ENCODE measurements at places on chromosomes 5 and 9.

DNA sequence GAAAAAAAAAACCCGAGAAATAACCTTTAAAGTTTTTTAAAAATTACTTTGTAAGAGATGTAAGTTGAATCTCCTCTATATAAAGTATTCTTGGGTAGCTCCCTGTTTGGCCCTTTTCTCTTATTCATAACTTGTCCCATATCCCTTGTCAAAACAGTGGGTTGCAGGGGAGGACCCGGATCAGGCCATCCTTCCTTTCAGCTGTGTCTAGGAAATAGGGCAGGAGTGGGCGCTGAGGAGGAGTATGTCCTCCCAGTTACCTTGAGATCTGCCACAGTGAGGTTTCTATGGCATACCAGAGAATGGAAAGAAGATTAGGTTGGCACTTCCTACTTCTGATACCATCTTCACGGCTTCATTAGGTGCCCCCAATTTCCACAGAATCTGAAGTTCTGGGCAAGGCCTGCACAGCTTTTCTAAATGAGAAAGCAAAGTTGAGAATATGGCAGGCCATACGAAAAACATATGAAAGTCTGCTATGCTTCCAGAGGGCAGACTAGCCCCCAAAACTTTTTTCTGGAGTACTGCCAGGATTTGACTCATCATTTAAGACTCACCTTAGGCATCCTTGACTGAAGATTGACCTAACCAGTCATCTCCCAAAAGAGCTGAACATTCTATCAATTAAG lies 20.3 kb downstream of the MEF2C start:
- DNase-seq, result no peak

DNA sequence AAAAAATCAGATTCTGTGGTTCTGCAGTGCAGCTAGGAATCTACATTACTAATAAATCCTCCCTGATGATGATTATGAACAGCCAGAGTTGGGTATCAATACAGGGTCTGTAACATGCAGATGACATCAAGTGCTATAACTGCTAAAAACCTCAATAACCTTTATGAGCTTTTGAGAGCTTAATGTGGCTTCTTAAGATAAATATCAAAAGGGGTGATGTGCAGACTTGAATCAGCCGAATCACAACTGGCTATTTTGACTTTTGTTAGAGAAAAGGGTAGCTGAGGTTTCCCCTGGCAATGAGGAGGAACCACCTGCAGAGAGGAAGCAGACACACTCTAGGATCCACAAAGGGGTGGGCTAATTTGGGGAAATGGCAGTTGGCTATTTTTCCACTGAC lies 30.2 kb downstream of the CAPSL start:
- DNase-seq, result no peak

DNA sequence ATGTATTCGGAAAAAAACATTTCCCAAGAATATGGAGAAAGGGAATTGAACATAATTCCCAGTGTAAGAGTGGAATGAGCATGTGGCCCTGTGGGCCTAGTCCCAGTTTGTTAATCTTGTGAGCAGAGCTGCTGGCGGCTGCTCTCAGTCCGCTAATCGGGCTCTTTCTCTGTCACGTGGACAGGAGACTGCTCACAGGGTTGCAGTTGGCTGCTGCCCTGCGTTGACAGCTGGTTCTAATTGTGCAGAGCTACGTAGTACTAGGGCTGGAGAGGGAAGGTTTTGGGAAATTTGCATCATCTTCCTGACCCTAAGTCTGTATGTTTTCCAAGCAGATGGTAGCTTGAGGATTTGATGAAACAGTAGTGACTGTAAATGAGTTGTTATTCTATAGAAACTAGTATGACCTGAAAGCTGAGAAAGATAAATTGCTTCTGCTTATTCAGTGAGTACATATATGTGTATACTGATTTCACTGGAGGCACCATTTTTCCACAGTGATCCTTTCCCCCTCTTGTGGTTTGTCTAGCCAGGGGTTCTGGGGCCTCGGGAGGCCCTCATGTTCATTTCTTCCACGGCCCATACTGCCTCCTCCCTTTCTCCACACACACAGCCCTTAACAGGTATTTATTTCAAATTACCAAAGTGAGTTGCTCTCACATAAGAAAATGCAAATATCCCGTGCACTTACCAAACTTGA lies 100.6 kb downstream of the ANGPTL2 start:
- no peak for DNase-seq

DNA sequence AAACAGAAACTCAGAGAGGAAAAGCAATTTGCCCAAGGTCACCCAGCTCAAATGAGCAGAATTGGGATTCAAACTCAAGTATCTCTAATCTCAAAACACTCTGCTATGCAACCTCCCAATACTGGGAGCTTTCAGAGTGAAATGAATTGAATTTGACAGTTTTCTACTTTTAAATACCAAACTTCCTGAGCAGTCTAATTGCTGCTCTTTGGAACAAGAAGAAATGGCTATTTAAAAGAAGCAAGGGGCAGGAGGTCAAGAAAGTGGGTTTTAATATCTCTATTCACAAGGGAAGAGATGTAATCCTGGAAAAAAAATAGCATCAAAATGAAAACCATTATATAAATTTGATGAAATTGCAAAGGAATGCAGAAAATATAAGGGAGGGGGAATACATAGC lies 142.6 kb downstream of the INSYN2B start:
- no peak for DNase-seq

- no peak for DNase-seq
Measured at GRCh38 chr9:72427801-72428200, 62.8 kb upstream of the ZFAND5 start.

GRCh38 chr9:82777366-82777765 lies 285.6 kb downstream of the RASEF start:
- no peak for DNase-seq

DNA sequence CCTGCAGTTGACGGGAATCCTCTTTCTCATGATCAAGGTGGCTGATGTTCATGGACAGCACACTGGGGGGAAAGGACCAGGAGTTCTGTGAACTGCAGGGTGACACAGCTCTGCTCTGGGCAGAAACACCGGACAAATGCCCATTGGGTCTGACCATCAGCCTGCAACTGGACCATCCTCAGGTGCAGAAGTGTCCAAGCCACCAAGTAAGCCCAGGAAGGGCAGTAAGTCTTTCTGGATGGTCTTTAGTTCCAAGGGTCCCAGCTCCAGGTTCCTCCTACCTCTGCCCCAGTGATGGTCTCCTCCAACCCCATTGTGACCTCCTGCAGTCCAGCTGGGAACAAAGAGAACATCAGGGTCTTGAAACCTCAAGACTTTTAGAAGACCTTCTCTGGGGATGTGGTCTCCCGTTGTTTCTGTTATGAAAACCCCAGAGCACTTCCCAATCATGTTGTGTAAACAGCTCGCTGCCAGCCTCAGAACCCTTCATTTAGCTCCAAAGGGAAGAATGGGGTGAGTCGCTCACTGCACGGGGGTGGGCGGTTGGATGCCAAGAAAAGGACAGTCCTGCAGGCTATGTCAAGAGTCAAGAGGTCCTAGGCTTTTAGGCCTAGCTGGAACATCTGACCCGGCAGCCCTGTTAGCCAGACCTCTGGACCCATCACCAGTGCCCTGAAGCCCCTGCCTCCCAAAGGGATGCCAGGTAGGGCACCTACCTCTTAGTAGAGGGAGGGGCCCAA lies 41.8 kb upstream of the TCF7 start:
- no peak for DNase-seq

DNA sequence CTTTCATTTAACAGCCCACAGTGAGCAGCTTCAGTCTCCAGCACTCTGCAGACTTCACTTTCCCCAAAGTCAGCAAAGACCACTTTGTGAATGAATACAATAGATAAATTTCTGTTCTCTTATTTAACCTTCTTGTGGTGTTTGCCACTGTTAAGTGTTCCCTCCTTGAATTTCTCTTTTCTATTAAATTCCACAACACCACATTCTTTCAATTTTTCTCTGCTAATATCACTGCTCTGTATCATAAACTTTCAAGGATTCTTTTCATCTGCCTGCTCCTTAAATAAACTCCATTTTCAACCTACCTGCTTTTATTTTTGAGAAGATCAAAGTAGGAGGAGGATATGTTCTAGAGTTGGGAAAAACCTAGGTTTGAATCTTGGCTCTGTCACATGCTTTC lies 739.5 kb upstream of the GRAMD2B start:
- no peak for DNase-seq

DNA sequence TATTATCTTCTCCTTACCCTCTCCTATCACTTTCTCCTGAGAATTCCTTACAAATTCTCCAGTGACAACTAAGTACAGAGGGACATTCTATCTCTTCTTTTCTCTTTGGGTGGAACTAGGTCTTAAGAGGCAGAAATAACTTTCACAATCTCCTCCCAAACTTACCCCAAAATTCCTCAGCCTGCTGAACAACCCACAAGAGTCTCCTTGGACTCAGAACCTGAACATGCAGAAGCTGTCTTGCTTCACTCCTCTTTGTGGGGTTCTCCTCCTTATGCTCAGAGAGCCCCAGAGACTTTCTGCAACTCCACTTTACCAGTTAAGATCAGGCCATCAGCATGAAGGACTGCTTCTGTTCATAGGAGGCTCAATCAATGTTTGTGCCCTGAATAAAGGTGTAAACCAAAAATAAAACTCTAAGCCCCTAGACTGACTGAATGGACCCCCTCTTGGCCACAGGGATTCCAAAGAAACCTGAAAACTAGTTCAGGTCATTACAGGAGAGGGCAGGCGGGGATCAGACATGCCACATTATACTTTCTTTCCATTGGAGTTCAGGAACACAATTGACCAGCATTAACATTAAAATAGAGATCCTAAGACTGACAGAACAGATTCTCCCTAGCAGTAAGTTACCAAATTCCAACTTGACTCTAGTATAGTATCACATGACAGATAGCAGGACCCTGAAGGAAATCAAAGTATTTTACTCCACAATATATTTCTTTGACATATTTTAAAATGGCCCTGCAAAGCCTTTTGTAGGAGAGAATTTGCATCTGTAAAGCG lies 179.7 kb upstream of the FBXL17 start:
- DNase-seq, result no peak

DNA sequence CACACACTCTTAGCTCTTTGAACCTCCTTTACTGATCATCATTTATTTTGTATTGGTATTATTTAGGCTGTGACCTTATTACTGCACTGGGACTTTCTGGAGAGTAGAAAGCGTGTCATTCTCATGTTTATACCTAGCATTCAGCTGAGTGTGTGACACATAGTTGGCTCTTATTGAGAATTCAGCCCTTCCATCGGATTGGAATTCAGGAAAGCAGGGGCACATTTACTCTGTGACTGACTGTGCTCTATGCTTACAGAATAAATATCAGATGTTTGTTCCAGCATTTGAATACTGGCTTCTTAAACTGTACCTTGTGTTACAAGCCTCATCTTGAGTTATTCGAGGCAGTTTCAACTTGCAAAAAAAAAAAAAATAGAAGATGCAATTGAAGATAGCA lies 360.9 kb upstream of the DAP start:
- DNase-seq, result no peak

- no peak for DNase-seq
Measured at GRCh38 chr5:101686536-101687157, 609.4 kb downstream of the SLCO4C1 start.

DNA sequence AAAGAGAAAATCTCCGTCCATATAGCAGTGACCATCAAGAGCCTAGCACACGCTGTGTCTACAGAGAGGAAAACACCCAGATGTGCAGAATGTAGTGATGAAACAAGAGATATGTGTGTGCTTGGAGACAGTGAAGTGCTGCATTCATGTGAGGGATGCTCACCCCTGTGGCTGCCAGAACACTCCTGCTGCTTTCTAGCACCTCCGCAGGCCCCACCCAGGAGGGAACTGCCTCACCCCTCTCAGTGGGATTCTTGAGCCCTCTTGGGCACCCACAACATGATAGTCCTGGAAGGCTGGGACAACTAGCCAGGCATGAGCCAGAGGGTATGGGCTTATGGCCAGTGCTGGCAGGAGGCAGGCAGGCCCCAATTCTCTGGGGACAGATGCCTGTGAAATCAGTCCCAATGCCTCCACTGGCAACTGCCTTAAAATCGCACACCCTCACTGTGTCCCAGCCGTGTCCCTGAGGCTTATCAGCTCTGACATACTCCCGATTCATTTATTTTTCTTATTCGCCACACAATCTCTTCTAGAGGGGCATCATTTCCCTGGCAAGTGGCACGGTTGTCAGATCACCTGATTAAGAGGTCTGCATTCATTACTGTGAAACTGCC lies 73.2 kb upstream of the FSTL4 start:
- no peak for DNase-seq

DNA sequence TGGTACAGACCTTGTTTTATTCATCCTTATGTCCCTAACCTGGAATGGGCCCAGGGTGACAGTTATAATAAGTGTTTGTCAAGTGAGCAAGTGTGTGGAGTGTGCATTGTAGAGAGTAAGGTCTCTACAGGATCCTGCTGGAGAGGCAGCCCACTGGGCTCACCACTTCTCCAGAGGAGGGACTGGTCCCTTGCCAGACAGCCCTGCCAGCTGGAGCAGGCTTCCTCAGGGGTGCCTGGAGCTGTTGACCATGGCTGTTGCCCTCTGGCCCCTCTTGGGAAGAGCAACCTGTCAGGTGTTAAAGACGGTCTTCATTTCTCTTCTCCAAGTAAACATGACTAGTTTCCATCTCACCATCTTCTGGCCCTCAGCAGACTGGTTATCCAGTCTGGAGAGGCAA lies 20.0 kb downstream of the IRF1 start:
- no peak for DNase-seq

DNA sequence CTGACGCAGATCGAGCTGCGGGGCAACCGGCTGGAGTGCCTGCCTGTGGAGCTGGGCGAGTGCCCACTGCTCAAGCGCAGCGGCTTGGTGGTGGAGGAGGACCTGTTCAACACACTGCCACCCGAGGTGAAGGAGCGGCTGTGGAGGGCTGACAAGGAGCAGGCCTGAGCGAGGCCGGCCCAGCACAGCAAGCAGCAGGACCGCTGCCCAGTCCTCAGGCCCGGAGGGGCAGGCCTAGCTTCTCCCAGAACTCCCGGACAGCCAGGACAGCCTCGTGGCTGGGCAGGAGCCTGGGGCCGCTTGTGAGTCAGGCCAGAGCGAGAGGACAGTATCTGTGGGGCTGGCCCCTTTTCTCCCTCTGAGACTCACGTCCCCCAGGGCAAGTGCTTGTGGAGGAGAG lies 4.6 kb upstream of the PHYHD1 start:
- no peak for DNase-seq

DNA sequence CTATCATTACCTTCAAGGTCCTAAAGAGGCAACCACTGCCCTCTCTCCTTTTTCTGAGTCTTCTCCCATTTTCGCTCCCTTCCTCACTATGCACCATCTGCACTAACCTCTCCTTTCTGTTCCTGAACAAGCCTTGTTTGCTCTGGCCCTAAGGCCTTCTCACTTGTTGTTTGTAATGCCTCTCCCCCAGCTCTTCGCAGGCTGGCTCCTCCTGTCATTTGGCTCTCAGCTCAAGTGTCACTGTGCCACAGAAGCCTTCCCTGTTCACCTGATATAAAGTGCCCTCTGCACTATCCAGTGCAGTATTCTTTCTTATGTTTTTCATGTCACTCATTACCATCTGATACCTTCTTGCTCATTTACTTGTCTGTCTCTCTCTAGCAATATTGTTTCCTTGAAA lies 303.7 kb downstream of the KCNN2 start:
- no peak for DNase-seq

DNA sequence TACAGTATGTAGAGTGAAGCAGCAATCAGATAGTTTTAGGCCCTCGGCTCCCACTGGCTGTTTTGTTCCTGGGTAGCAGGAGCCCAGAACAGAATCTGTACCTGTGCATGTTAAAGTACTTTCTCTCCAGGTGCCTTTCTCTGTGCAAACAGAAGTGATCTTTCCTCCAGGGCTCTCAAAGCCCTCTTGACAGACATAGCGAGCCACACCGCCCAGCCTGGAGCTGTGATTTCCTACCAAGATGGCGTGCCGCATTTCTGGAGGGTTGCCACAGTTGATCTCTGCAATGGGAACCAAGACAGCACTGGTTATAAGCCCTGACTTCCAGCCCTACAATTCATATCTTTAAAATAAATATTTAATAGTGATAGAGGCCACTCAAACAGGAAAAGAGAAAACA lies 50.9 kb downstream of the SUSD1 start:
- DNase-seq, result no peak

GRCh38 chr5:133147815-133148567 lies 96.2 kb downstream of the HSPA4 start:
- DNase-seq, result no peak

All from stimulated activated CD4-positive, alpha-beta T cell treated with anti-CD3 and anti-CD28 coated beads, Interleukin-1b, Interleukin-23, amount 100 ng/mL, for 1 hour (primary cell).